Activated T-helper 1 cell treated with anti-CD3 and anti-CD28 coated beads, Interleukin-2, amount 50 U/mL, for 16 hours (primary cell): ENCODE measurements at places on chromosomes 2 and 18.

DNA sequence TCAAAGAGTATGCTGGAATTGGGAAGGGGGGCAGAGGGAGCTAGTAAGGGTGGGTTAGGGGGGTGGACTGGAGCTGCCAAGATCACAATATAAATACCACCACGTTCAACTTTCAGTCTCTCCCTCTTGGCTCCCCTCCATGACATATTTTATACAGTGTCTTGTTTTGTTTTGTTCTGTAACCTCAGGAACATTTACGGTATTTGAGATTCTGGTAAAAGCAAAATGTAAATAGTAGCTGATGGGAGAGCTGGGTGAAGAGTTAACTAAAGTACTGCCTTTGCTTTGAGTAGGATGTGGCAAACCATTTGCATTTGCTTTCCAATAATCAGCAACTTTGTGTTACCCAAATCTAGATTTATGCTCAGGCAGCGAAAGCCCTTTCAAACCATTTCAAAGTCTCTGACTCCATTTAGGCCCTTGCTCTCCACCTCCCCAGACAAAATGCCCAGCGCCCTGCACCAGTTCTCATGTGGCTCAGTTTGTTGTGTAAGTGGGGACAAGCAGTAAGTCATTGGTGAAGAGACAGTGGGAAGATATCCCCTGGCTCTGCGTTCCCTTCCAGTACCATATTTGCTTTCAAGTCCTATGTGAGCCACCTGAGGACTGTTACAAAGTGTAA, 17.4 kb downstream of the IRS1 start:
- no peak for DNase-seq

DNA sequence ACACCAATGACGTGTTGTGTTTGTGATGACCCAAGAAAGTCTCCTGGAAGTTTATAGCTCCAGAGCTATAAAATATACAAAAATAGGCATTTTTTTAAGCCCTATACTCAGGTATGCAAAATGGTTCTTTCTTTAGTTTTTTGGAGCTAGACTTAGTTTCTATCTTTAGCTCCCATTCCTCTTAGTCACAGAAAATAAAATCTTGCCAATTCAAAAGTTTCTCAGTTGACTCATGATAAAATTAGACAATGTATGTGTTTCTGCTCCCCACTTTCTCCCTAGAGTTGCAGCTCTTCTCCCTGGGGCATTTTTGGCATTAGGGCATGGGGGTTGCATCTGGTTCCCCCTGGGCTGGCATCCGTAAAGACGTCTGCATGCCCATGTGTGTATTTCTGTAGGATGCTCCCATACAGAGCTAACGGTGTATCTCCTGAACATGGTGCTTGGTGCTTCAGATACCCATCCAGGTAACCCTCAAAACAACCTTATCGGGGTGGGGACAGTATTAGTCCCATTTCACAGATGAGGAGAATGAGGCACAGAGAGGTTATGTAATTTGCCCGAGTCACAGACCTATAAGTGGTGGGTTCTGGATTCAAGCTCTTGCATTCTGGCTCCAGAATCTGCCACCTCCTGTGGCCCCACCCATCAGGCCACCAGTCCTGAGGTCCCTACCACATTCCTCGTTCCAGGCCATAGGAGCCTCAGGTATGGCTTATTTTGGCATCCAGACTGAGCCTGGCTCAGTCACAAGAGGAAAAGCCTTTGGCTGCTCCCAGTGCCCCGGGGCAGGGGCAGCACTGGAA, 43.1 kb upstream of the ASAP2 start:
- no peak for DNase-seq

- no peak for DNase-seq
Measured at GRCh38 chr18:41850781-41851180, 104.3 kb upstream of the PIK3C3 start.

DNA sequence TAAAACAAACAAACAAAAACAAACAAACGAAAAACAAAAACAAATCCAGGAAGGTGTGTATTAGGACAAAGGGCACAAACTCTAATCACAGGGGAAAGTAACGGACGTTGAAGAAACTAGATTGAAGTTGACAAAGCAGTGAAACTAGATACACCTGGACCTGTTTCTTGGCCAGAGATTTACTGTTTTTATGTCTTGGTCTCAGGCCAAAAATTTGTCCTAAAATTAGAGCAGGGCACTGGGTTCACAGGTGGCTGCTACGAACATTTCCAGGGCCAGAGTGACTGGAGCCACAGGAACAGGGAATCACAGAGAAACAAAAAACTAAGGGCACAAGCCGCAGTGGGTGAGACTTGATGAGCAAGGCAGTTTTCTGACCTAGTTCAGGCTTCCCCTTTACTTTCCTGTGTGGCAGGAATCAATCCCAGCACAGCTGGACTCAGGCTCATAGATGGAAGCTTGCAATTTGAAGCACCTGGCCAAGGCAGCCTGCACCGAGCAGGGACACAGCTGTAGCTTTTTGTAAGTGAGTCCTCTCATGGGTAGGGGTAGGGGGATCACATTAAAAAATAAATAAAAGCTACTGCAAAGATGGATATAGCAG, 329.4 kb downstream of the DLGAP1 start:
- DNase-seq = no peak
